ENCODE measurements at places on chromosomes 6 and 20.

DNA sequence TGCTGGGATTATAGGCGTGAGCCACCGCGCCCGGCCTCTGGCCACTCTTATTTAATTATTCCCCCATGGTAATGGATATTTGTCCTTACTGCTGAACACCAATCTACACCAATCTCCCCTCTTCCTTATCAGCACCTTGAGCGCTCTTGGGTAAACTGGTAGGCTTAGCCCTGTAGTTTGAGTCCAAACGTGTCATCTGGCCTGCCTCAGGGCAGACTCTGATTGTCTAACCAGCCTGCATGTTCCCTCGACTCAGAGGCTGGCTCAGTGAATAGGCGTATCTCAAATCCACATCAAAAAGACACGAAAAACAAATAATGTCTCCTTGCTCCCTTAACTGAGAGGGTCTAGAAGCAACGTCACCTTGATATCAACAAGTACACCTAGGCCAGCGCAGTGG is 260.9 kb downstream of the TFAP2C start:
- DNase-seq = no peak

DNA sequence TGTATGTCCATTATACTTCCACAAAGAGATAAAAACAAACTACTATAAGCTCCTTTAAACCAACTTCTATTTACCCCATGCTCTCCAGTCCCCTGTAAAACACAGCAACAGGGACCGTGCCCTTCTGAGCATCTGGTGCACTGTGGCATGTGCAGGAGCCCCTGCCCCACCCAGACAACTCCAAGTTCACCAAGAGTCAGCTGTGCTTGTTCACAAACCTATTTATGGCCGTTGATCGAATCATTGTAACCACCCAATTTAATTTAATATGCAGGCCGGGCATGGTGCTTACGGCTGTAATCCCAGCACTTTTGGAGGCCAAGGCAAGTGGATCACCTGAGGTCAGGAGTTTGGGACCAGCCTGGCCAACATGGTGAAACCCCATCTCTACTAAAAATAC is 13.7 kb upstream of the BLCAP start:
- DNase-seq = no peak

- DNase-seq = no peak
These were observed 170.1 kb upstream of the AKAP12 start for GRCh38 chr6:151069641-151070040.

DNA sequence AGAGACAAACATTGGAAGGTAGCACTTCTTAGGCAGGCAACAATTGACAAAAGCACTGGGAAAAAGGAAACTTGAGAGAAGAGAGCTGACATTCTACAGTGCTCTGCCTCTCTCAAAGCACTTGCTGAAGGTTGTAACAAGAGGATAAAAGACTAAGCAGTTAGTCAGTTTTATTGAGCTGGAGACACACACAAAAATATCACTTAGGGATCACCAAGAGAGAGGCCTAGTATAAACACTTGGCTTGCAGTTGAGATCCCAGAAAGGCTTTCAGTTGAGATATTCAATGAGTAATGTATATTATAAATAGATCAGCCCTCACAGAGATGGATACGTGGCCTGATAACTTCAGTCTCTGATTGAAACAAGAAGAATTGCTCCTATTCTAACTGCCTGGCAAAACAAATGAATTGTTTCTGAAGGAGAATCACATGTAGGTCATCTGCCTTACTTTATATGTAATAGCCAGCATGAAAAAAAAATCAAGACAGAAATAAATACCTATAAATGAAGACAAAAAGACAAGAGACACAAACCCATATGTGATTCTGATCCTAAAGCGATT is 747.2 kb upstream of the MAN1A1 start:
- no peak for DNase-seq

- no peak for DNase-seq
These were observed 26.7 kb downstream of the RBCK1 start for GRCh38 chr20:434661-435419.

- no peak for DNase-seq
These were observed 2.7 kb downstream of the AGPAT1 start for GRCh38 chr6:32173051-32173727.

GRCh38 chr20:32397567-32398084 is 39.5 kb downstream of the ASXL1 start:
- no peak for DNase-seq

GRCh38 chr6:118589649-118590365 is 41.7 kb downstream of the PLN start:
- no peak for DNase-seq

DNA sequence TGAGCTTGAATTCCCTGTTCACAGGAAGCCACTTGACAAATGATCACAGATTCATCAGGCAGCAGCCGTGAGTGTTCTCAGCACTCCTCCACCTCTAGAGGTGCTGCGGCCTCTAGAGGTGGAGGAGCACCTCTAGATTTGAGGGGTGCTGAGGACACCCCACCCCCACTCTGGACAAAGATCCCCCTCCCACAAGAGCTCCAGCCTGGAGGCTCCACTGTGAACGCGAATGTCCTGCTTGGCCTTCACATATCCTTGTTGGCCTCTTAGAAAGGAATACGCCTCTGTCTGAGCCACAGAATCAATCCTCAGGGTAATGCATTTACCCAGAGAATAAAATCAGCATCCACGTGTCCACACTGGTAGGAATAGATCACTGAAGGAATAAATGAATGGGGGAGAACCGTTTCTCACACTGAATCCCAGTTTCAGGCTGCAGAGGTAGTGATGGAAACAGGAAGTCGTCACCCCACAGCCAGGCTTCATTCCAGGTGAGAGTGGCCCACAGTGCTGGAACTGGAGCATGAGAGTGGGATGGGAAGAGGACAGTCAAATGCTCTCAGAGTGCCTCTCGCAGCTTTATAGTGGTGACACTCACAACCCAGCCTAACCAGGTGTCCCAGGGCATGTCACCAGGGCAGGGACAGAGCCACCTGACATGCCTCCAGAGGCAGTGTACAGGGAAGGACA is 16.6 kb downstream of the NPEPL1 start:
- no peak for DNase-seq

GRCh38 chr20:37714978-37715672 is 21.3 kb downstream of the CTNNBL1 start:
- no peak for DNase-seq

- no peak for DNase-seq
These were observed 2.4 kb downstream of the BPI start for GRCh38 chr20:38306379-38306778.

- no peak for DNase-seq
These were observed 3.0 kb upstream of the C4A start for GRCh38 chr6:31978831-31979230.

GRCh38 chr6:144006736-144007477 is 1.2 kb downstream of the PLAGL1 start:
- DNase-seq = no peak

DNA sequence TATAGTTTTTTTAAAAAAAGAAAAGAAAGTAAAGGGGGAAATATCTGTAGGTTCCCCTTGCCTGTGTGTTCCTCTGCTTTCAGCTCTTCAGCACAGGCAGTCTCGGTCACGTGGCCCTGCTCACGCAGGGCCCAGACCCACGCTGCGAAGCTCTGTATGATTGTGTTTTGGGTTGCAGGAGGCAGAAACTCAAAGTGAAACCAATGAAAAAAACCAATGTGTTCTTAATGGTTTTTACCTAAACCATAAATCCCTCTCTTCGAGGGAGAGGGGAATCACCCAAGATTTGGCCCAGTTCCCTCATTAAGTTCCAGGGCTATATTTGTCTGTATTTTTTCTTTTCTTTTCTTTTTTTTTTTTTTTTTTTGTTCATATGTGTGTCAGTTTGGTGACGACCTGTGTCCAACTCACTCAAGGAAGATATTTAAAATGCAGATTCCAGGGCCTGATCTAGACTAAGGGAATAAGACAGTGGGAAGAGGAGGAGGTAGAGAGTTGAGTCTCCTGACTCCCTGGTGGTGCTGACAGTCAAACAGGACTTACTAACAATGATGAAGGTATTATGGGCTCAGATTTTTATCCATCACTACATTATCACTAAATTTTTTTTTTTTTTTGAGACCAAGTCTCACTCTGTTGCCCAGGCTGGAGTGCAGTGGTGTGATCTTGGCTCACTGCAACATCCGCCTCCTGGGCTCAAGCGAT is 33.8 kb upstream of the RREB1 start:
- peak; percentile 58 for DNase-seq

- no peak for DNase-seq
These were observed 534 bp upstream of the AKIRIN2 start for GRCh38 chr6:87702589-87702945.

DNA sequence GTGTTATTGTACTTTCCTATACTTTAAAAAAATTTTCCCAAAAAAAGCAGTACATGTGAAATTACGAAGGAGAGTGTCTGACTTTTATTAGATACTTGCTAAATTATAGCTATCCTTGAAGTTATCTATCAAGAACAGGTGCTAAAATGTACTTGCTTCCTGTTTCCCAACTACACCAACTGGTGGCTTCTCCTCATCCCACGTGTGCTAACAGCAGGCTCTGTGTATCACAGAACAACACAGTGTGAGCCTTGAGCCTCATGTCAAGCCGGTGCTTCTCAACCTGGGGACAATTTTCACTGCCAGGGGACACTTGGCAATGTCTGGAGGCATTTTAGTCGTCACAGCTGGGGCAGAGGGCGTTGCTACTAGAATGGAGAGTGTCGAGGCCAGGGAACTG is 36.2 kb upstream of the CDYL start:
- DNase-seq = no peak
